ENCODE measurements at places on chromosomes 16 and 17.

DNA sequence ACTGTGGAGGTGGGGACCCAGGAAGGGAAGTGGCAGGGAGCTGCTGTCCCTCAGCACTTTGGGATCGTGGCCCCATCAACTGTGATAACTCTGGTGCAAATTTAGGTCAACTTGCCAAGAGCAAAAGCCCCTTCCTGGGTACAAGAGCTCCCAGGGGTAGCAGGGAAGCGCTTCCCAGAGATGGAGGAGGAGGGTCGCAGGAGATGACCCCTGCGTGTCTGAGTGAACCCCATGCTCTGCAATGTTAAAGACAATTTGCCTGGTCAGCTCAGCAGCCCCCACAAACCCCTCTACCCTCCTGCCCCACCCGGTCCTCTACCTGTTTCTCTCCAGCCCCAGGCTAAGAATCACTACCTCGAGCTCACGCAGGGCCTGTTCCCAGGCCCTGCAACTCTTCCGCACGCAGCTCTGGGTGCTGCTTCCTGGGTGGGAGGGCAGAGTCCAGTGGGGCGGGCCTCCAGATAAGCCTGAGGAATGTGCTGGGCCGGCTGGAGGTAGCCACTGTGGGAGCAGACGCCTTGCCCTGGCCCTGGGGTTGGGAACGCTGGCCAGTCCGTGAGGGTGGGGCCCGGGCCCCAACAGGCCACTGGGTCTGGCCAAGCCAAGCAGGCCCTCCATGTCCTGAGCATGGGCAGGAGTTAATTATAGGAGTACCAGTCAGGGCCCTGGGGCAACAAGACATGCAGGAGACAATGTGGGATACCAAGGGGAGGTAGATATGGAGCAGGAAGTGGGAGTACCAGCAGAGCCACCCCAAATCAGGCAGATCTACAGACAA is 6.1 kb downstream of the DOK4 start:
- no peak for DNase-seq

- no peak for DNase-seq
These were observed 29.0 kb downstream of the ZC3H18 start for GRCh38 chr16:88599092-88599733.

GRCh38 chr17:13643180-13643579 is 41.5 kb upstream of the HS3ST3A1 start:
- no peak for DNase-seq

- no peak for DNase-seq
These were observed 8.6 kb upstream of the LASP1NB start for GRCh38 chr17:38916771-38917170.

DNA sequence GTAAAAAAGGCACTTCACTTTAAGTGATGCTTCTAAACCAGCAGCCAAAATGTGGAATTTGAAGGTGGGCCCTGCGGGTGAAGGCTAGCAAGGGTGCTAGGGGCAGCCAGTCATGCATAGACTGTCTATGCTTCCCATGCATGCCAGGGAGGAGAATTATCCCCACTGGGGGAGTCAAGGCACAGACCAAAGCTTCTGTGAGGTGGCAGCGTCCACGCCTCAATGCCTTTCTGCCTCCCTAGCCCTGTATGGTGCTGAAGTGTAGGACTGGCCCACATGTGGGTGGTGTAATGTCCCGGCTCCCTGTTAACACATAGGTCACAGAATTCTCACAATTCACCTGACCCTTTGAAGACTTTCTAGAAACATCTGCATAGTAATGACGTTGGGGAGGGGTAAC is 1.9 kb downstream of the HS3ST2 start:
- no peak for DNase-seq

DNA sequence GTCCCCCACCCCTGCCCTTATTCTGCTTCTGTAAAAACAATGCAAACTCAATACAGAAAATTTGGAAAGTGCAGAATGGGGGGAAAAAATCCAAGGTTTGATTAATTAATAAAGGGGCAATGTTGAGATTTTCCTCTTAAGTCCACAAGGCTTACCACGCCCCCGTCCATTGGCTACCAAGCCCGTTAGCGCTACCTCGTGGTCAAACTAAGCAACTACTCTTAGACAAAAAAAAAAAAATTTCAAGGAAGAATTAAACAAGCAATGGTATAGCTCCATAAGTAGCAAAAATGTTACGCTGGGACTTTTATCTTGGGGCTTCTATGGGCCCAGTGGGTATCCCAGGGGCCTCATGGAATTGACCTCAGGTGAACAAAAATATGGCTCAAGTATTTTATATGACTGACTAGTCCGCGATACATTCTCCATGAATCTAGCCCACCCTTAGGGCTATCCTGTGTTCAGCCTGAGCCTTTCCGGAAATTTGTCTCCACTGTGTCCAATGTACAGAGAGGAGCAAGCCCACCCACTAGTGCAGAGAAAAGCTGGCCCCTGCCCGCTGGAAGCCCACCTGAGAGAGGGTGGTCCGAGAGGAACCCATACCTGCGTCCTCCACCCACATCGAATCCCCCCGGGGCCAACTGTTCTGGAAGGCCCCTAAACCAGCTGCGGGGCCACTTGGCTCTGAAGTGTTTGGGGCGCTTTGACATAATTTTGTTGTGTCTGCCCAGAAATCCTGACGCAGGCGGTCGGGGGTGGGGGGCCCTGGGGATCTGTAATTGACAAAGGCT is 19.1 kb upstream of the TEX2 start:
- DNase-seq: no peak

DNA sequence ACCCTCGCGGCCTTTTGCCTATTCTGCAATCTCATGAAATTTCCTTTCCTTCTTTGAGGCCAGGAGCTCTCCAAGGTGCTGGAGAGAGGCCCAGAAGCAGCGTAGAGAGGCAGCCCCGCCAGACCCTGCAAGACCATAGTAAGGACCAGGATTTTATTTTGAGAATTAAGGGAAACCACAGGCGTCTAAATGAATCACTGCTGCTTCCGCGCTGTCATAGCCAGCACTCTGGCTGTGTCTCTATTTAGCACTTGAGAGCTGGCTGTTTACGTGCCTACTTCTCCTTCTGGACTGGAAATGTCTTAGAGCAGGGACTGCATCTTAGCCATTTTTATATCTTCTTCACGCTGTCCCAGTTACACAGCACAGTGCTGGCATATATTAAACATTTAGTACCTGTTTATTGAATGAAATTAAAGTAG is 37.6 kb upstream of the PIRT start:
- DNase-seq: no peak

GRCh38 chr16:16879567-16880251 is 500.8 kb downstream of the NPIPA7 start:
- DNase-seq: no peak

GRCh38 chr16:2422123-2422867 is 7.0 kb upstream of the CCNF start:
- no peak for DNase-seq

GRCh38 chr17:33567223-33567622 is 274.1 kb upstream of the ASIC2 start:
- DNase-seq: no peak

All from activated CD8-positive, alpha-beta memory T cell treated with anti-CD3 and anti-CD28 coated beads for 1 hour (primary cell).